ENCODE measurements at places on chromosomes 3 and 15. TPM values are rescaled to one million over a fixed set of nuclear protein-coding genes. Genes with fewer than 3 reads are reported as not detected.
A peak's percentile ranks its signal among the peaks of the same experiment; 100 is the strongest.

- H3K4me1 ChIP-seq: no peaks in the 10 kb centered on the region
- no peak overlapping the region for H3K27ac ChIP-seq
- peak; percentile 40 for DNase-seq
- no peaks in the 10 kb centered on the region for H3K36me3 ChIP-seq
These were observed 47.5 kb downstream of the ARMC8 start for GRCh38 chr3:138234401-138235179.

- DNase-seq: no peak
- no peaks in the 10 kb centered on the region for H3K4me1 ChIP-seq
- H3K36me3 ChIP-seq: peaks cover 5% of the 10 kb centered on the region
- no peak overlapping the region for H3K27ac ChIP-seq
- no peak overlapping the region for H3K4me3 ChIP-seq
These were observed 14.8 kb downstream of the GTPBP8 start for GRCh38 chr3:113005611-113006010.

DNA sequence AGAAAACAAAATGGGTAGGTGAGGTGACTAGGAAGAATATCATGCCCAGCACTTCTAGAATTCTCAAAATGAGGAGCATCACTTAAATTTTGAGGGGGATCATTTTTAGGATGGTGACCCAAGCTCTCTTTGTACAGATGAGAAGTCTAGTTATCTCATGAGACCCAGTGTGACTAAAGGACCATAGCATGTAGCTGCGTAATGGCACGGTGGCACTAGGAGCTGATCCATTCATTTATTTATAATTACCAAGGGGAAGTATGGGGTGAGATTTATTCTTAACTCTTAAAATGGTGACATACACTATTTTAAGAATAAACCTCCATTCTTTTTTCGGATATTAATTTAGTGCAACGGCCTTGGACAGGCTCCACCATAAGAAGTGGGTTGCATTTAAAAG is 8.3 kb downstream of the IQGAP1 start:
- H3K4me3 ChIP-seq: no peak overlapping the region
- peaks cover 1% of the 10 kb centered on the region for H3K36me3 ChIP-seq
- H3K4me1 ChIP-seq: peaks cover 11% of the 10 kb centered on the region

- no peaks in the 10 kb centered on the region for H3K36me3 ChIP-seq
- no peak overlapping the region for H3K27ac ChIP-seq
- H3K4me1 ChIP-seq: no peaks in the 10 kb centered on the region
- H3K27me3 ChIP-seq: no peaks in the 10 kb centered on the region
- no peak overlapping the region for H3K4me3 ChIP-seq
These were observed 130.1 kb upstream of the BHLHE40 start for GRCh38 chr3:4849136-4849535.

GRCh38 chr15:77067691-77068367 is 3.1 kb downstream of the TSPAN3 start:
- no peak overlapping the region for H3K4me3 ChIP-seq
- H3K27me3 ChIP-seq: no peaks in the 10 kb centered on the region
- H3K36me3 ChIP-seq: no peaks in the 10 kb centered on the region
- peaks cover 11% of the 10 kb centered on the region for H3K4me1 ChIP-seq
- H3K27ac ChIP-seq: peak overlapping the region; percentile 4

PP2D1 gene
- not detected for total RNA-seq

- peak; percentile 17 for DNase-seq
- no peak overlapping the region for H3K27ac ChIP-seq
- H3K27me3 ChIP-seq: no peaks in the 10 kb centered on the region
- H3K36me3 ChIP-seq: no peaks in the 10 kb centered on the region
These were observed 84.7 kb upstream of the LMCD1 start for GRCh38 chr3:8416965-8417364.

GRCh38 chr15:78003539-78004008 is 73.9 kb downstream of the TBC1D2B start:
- H3K36me3 ChIP-seq: peaks cover 19% of the 10 kb centered on the region
- H3K27ac ChIP-seq: no peak overlapping the region
- H3K27me3 ChIP-seq: no peaks in the 10 kb centered on the region
- no peak for DNase-seq
- H3K4me1 ChIP-seq: peaks cover 21% of the 10 kb centered on the region
- H3K4me3 ChIP-seq: no peak overlapping the region

DNA sequence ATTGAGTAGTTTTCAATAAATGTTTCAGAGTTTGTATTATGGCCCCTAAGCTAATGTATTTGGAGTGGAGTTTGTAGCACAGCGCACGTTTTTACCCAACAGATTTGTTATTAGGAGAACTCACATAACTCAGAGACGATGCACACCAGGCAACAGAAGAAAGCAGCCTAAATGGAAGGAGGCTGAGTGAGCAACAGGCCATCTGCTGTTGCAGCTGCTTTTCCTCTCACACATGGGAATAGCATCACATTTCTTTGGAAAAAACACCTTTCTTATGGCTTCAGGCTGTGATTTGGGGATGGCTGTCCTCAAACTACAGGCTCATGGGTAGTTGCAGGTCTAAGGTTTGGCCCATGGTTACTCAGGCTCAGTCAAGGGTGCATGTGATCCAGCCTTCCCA is 469.3 kb upstream of the MCTP2 start:
- no peak for DNase-seq
- H3K27me3 ChIP-seq: no peaks in the 10 kb centered on the region
- no peaks in the 10 kb centered on the region for H3K4me1 ChIP-seq
- H3K4me3 ChIP-seq: no peak overlapping the region
- no peaks in the 10 kb centered on the region for H3K36me3 ChIP-seq
- no peak overlapping the region for H3K27ac ChIP-seq

HIGD2B gene
- total RNA-seq: 0.26 TPM

ITGA11 gene
- 29.6 TPM for total RNA-seq

- H3K4me3 ChIP-seq: no peak overlapping the region
- DNase-seq: no peak
- H3K4me1 ChIP-seq: peaks cover 7% of the 10 kb centered on the region
- no peak overlapping the region for H3K27ac ChIP-seq
- no peaks in the 10 kb centered on the region for H3K27me3 ChIP-seq
These were observed 8.7 kb downstream of the WDR82 start for GRCh38 chr3:52269776-52270175.

TEX55 gene
- total RNA-seq: not detected

DUOXA1 gene
- total RNA-seq: not detected

DNA sequence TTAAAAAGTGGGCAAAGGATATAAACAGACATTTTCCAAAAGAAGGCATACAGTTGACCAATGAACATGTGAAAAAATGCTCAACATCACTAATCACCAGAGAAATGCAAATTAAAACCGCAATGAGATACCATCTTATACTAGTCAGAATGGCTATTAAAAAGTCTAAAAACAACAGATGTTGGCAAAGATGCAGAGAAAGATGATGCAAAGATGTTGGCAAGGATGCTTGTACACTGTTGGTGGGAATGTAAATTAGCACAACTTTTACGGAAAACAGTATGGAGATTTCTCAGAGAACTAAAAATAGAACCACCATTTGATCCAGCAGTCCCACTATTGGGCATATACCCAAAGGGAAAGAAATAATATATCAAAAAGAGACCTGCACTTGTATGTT is 53.5 kb downstream of the TLNRD1 start:
- no peaks in the 10 kb centered on the region for H3K36me3 ChIP-seq
- H3K4me3 ChIP-seq: no peak overlapping the region
- H3K27ac ChIP-seq: no peak overlapping the region
- no peaks in the 10 kb centered on the region for H3K27me3 ChIP-seq

DNA sequence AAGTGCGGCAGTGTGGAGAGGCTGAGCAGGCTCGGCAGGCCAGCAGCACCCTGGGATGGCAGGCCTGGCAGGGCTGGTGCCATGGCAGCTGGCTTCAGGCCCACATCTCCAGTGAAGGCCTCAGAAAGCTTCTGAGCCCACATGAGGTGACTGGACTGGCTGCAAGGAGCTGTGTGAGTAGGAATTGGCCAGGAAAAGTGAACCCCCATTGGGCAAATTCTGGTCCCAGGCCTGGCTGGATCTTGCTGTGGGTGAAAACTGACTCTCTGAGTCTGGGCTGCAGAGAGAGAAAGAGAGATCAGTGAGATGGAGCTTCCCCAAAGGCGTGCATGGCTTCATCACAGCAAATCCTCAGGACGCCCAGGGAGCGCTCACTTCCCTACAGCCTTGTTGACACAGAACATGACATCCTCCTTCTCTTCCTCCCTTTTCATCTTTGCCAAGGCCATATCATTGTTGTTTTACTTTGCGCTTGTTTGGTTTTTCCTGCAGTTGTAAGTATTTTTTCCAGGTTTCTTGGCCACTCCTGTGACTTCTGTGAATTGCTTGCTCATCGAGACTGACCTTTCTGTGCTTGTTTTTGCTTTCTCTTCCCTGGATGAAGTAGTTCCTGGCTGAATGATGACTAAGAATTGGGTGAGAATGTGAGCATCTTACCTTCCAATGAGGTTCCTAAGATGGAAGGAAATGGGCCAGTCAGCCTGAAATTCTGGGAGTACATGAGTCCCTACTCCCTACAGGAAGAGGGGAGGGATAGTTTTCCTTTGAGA is 299.1 kb downstream of the TLE3 start:
- H3K36me3 ChIP-seq: no peaks in the 10 kb centered on the region
- no peak overlapping the region for H3K27ac ChIP-seq
- peaks cover 8% of the 10 kb centered on the region for H3K4me1 ChIP-seq
- peak; percentile 69 for DNase-seq
- H3K4me3 ChIP-seq: no peak overlapping the region
- H3K27me3 ChIP-seq: no peaks in the 10 kb centered on the region

DNA sequence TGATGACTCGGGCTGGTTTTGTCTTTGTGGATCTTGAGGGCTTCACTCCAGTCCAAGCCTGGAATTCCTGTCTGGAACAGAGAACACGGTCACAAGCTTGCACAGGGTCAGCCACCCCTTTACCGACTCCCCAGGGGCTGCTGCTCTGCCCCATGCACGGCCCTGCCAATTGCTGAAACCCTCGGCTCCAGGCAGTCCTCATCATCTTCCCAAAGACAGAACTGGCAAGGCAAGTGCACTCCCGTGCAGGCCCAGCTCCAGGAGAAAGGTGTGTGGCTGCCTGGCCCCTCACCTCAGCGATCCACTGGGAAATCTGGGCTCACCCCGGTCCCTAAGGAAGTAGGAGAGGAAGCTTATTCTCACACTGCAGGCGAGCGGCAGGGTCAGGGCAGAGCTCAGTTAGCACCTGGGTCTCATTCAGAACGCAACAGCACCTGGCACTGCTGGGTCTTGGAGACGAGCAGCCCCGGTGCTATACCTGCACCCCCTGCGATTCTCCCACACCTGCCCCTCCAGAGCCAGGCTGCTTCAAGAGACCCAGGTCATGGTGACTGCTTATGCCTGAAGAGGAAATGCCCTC is 7.2 kb downstream of the MAP6D1 start:
- DNase-seq: no peak
- H3K36me3 ChIP-seq: peaks cover 3% of the 10 kb centered on the region

GRCh38 chr15:23074684-23075083 is 35.3 kb upstream of the TUBGCP5 start:
- no peak overlapping the region for H3K27ac ChIP-seq
- no peaks in the 10 kb centered on the region for H3K27me3 ChIP-seq
- H3K4me1 ChIP-seq: no peaks in the 10 kb centered on the region

DNA sequence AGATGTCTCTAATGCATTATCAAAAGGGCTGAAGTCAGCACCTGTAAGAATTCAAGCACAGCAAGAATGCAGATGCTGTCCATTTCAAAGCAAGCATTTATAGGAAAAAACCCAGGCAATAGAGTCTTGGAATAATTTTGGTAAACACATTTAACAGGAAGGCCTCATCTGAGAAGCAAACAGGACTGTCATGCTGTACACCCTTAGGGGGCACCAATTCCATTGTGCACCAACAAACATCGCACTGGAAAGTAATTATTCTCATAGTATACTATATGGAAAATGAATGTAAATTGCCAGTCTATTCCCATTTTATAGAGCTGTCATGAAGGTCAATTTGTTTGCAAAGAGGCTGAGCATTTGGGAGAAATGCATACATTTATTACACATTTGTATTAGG is 247.3 kb upstream of the SUCLG2 start:
- H3K36me3 ChIP-seq: no peaks in the 10 kb centered on the region
- DNase-seq: no peak
- H3K4me1 ChIP-seq: no peaks in the 10 kb centered on the region
- no peak overlapping the region for H3K4me3 ChIP-seq
- no peak overlapping the region for H3K27ac ChIP-seq

DNA sequence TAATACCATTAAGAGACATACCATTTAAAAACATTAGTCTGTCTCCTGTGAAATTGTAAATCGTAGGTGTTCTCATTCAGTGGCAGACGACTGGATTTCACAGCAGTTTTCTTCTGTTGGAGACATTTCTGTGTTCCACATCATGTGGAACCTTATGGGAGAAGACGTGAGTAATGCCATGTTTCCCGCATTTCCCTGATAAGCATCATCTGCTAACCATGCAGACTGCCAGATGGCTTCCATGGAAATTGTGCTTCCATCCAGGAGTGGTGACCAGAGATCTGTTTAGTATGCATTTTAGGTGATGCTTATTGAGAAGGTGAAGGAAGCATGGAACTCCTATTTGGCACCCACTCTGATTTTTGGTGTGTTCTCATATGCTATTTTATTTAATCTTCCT is 28.4 kb upstream of the ST3GAL6 start:
- peak; percentile 62 for DNase-seq
- H3K27me3 ChIP-seq: no peaks in the 10 kb centered on the region
- no peaks in the 10 kb centered on the region for H3K36me3 ChIP-seq
- H3K4me3 ChIP-seq: no peak overlapping the region
- no peaks in the 10 kb centered on the region for H3K4me1 ChIP-seq

DNA sequence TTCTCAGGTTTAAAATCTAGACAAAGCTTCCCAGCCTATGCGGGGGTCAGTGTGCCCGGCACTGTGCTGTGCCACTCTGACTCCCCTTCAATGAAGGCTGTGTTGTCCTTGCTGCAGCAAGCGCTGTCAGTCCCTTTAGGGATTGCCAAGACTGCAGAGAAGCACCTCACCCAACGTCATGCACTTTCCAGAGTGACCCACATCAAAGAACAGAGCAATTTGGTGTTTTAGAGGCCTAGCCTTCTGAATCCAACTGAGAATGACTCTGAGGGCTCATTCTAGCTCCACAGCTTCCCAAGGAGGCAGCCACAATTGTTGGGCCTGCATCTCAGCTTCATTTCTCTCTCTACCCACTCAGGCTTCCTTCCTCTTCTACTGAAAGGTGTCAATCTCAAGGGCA is 26.4 kb downstream of the SLC9A9 start:
- H3K4me3 ChIP-seq: no peak overlapping the region
- H3K4me1 ChIP-seq: no peaks in the 10 kb centered on the region

REC114 gene
- not detected for total RNA-seq

GRCh38 chr3:13044496-13045240 is 28.6 kb downstream of the IQSEC1 start:
- H3K27ac ChIP-seq: no peak overlapping the region
- H3K36me3 ChIP-seq: no peaks in the 10 kb centered on the region
- DNase-seq: no peak
- H3K27me3 ChIP-seq: peaks cover 2% of the 10 kb centered on the region

GRCh38 chr15:88918738-88919137 is 5.6 kb upstream of the MFGE8 start:
- H3K4me1 ChIP-seq: peaks cover 3% of the 10 kb centered on the region
- peak overlapping the region; percentile 50 for H3K27ac ChIP-seq
- no peaks in the 10 kb centered on the region for H3K36me3 ChIP-seq
- H3K27me3 ChIP-seq: no peaks in the 10 kb centered on the region
- peak; percentile 99 for DNase-seq

Data from fibroblast of lung (primary cell).